ENCODE measurements at places on chromosomes 4 and X.

- DNase-seq, result no peak
These were observed 788 bp downstream of the SHROOM2 start for GRCh38 chrX:9786798-9787635.

DNA sequence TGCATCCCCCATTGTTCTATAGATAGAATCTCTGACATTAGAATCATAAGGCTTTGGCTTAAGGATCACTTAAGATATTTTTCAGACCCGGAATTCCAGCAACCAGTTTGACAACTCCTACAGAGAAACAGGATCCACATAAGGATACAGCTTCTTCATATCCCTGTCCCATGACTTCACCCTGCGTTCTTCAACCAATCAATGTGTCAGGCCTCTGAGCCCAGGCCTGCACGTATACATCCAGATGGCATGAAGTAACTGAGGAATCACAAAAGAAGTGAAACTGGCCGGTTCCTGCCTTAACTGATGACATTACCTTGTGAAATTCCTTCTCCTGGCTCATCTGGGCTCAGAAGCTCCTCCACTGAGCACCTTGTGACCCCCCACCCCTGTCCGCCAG, 85.1 kb downstream of the MFAP3L start:
- DNase-seq, result no peak

DNA sequence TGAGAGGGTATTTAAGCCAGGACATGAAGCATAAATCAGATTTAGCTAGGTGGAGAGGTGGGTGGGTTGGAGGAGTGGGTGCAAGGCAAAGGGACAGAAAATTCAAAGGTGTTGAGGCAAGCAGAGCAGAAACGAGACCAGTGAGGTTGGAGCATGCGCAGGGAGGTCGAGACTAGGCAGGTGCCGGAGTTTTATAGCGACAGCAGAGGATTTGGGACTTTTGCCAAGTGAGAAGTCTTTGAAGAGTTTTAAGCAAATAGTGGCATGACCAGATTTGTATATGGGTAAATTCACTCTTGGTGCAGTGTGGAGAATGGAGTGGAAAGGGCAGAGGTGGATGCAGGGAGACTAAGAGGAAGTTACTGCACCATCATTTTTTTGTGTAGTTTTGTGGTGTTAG, 107.0 kb upstream of the TLR2 start:
- DNase-seq, result no peak

DNA sequence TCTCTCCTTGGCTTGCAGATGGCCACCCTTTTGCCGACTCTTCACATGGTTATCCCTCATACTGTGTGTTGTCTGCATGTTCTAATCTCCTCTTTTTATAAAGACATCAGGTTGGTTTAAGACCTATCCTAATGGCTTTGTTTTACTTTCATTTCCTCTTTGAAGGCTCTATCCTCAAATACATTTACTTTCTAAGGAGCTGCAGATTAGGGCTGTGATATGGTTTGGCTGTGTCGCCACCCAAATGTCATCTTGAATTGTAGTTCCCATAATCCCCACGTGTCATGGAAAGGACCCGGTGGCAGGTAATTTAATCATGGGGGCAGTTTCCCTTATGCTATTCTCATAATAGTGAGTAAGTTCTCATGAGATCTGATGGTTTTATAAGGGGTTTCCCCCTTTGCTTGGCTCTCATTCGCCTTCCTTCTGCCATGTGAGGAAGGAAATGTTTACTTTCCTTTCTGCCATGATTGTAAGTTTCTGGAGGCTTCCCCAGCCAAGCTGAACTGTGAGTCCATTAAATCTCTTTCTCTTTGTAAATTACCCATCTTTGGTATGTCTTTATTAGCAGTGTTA, 204.5 kb downstream of the RELL1 start:
- DNase-seq, result no peak

GRCh38 chr4:156378033-156378665, 424.5 kb upstream of the CTSO start:
- no peak for DNase-seq

GRCh38 chr4:47915378-47915777, 995 bp upstream of the NFXL1 start:
- DNase-seq, result no peak

GRCh38 chrX:79412972-79413371, 45.8 kb upstream of the ITM2A start:
- DNase-seq, result no peak

DNA sequence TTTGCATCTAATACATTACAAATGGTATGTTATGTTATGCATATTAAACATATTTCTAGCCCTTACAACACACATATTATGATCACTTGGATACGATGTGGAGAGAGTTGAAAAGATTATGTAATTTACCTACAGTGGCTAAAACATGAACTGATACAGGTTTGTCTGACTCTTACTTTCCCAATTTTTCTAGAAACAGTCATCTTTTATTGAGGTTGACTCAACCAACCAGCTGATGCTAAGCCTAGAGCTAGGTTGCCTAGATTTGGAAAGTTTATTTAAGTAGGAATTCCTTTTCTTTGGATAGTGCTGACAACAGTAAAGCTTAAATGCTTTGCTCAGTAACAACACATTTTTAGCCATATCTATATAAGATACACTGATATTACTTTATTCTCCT, 1215.1 kb downstream of the ADGRL3 start:
- DNase-seq, result no peak

- no peak for DNase-seq
These were observed 516.1 kb upstream of the DIPK2B start for GRCh38 chrX:45716750-45717149.

- no peak for DNase-seq
These were observed 255.6 kb upstream of the UGT8 start for GRCh38 chr4:114343015-114343414.

GRCh38 chr4:139773560-139774318, 108.1 kb downstream of the MGST2 start:
- no peak for DNase-seq

GRCh38 chr4:41320278-41320677, 63.5 kb downstream of the UCHL1 start:
- DNase-seq, result no peak

DNA sequence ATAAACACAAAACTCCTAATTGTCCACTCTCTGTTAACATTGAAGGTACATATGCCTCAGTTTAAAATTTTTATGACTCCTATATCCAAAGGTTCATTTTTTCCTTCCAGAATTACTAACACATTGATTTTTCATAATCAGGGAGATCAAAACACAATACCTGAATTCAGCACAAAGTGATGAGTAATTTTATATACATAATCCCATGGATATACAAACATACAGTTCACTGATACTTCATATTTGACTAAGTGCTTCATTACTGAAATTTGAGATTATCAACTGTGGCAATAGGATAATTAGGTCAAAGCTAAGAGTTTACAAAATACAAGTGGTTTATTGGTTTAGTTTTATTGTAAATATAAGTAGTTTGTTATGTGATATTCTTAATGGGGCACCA, 176.2 kb upstream of the PRPS2 start:
- no peak for DNase-seq

- DNase-seq, result no peak
These were observed 48.5 kb downstream of the SNCA start for GRCh38 chr4:89788206-89789072.

DNA sequence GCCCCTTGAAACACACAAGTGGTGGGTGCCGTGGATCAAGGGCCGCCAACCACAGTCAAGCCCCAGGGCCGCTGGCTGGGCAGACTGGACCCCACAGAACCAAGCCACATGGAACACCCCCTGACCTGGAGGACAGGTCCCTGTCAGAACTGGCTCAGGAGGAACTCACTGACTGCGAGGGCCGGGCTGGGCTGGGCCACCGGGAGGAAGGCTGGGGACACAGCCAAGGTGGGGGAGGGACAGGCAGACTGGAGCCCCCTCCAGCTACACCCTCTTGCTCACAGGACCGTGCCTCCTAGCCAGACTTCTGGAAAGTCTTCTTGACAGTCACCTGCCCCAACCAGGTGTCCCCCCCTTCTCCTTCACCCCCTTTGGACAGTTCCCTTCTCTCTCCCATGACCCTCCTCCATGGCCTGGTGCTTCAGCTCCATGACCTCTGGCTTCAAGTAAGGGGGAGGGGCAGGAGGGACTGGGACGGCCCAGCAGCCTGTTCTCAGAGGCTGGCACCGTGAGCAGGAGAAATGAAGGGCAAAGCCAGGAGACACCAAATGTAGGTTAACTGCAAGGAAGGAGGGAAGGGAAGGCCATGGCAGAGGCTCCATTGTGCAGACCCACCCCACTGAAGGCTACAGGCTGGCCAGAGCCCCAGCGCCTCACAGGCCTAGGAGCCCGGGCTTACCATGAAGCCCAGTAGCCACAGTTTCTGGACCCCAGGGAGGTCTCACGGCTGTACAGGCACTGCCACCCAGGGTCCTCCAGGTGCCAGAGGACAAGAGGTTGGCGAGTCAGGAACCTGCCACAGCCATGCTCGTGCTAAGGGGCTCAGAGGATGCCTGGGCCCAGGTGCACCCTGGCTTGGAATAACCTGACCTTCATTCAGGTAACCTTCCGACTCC, 22.6 kb upstream of the DUSP9 start:
- no peak for DNase-seq

DNA sequence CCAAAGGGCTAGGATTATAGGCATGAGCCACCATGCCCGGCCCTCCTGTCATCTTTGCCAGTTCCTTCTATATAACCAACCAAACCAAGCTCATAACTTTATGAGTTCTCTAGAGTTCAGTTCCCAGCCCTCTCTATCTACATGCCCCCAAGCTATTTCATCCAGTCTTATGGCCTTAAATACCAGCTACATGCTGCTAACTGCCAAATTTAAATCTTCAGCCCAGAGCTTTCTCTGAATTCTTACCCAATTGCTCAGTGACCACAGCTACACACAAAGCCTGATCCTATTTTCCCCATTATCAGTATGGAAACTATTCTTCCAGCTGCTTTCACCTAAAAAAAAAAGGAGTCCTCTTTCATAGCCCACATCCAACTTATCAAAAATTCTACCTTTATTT, 23.1 kb downstream of the TMEM184C start:
- DNase-seq, result no peak

DNA sequence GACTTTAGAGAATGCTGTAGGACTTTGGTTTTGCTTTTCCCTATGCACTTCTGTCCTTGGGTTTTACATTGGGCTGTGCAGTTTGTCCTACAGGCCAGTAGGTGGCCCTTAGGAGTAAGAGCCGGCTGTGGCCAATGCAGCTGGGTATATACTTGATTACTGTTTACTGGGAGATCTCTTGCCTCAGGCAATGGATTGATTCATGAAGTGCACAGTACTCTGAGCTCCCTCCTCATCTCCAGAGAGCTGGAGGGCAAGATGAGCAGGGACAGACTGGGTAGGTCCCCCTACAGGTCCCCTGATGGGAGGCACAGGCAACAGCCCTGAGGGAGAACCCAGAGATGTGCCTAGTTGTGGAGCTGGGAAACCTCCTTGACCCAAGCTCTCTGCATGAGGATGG, 103.8 kb upstream of the QRFPR start:
- DNase-seq, result no peak

DNA sequence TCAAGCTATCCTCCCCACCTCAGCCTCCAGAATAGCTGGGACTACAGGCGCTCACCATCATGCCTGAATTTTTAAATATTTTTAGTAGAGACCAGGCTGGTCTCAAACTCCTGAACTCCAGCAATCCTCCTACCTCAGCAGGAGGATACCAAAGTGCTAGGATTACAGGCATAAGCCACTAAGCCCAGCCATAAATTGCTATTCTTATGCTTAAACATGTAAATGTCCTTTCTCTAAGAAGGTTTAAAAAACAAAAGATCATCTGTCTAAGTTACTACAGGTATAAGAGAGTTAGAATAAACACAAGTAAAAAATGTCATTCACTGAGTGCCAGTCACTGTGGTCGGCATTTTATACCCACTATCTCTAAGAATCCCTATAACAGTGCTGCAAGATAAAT, 28.3 kb downstream of the PRMT9 start:
- no peak for DNase-seq

DNA sequence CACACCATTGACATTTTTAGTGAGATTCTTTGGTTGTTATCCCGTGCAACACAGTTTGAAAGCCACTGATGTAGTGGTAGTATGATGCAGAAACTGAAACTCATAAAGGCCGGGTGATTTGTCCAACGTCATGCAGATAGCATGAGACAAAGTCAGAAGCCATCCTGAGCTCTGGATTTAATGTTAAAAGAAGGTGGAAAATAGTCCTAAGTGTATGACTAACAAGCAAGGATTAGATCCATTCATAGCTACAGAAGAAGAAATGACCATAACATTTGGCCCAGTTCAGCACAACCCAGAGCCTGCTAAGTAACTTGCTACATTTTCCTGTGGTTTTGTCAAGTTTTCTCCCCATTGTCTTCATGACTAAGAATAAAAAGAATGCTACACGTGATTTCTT, 142.4 kb downstream of the AMELX start:
- no peak for DNase-seq

GRCh38 chrX:24748196-24748595, 54.5 kb downstream of the POLA1 start:
- DNase-seq, result no peak

- no peak for DNase-seq
These were observed 3.1 kb downstream of the SMARCA1 start for GRCh38 chrX:129520151-129520550.

DNA sequence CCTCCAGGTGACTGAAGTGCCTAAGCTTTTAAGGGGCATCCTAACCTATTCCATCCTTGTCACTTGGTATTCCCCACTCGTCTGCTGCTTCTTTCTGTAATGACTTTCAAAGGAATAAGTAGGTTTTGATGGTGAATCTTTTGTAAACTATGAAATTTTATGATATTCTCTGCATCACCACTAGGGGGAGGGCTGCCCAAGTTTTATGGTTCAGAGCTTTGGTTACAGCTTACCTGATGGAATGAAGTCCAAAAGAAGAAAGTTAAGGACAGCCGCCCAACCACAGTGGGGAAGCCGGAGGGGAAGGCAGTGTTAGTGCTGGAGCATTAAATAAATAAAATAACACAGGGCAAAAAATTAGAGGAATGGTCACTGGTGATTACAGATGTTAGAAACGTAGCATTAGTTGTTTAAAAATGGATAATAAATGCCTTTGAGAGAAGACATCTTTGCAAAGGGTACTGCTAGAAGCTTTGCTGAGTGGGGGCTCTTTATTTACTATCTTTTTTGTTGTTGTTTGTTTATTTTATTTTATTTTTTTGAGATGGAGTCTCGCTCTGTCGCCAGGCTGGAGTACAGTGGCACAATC, 204.9 kb downstream of the GBA3 start:
- peak; percentile 28 for DNase-seq

GRCh38 chr4:126242679-126243390, 928.1 kb downstream of the FAT4 start:
- DNase-seq, result no peak

DNA sequence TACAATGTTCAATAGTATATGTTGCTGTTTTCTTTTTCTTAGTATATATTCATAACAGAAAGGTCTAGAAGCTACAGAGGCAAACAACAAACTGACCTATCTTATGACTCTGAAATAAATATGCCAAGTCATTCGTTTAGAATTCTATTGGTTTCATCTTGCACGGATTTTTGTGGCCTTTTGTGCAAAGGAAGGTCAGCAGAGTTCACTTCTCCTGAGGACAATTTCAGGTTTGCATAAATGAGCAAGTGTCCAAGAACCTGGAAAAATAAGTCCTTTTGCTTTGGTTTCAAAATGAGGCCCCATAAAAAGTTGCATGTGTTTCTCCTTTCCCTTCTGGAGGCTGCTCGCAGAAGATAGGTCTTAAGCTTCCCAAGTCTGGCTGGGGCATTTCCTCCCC, 156.9 kb downstream of the APBB2 start:
- no peak for DNase-seq

GRCh38 chr4:42751587-42751986, 94.7 kb upstream of the ATP8A1 start:
- DNase-seq, result no peak

GRCh38 chrX:65072590-65072989, 96.3 kb upstream of the ZC4H2 start:
- no peak for DNase-seq

All from activated CD8-positive, alpha-beta T cell treated with anti-CD3 and anti-CD28 coated beads, Interleukin-2, amount 10 ng/mL, durations not matched to agents 7 days and 5 days (primary cell).